ENCODE measurements at places on chromosomes 4 and X. TPM values are rescaled to one million over a fixed set of nuclear protein-coding genes. Genes with fewer than 3 reads are reported as not detected.
A peak's percentile ranks its signal among the peaks of the same experiment; 100 is the strongest.

GRCh38 chr4:153273751-153274150 lies 69.5 kb downstream of the TRIM2 start:
- no peak for DNase-seq

DNA sequence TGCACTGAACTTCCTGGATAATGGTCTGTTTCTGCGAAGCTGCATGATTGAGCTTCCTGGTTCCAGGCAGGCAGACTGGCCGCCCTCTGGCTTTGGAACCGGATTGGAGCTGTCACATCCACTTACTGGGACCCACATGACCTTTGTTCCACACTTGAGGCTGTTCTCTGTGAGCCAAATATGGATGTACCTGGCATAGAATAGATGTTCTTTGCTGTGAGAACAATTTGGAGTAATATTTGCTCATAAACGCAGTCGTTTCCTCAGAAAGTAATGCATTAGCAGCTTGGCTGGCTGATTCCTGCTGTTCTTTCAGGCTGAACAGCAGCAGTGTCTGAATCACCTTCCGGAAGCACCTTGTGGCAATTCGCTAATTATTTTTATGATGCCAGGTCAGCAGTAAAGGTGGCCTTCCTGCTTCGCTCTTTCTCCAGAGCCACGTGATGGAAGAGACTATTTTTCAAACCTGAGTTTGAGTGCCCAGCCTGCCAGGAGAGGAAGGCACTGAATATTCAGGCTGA lies 78.1 kb upstream of the BOD1L1 start:
- DNase-seq, result peak; percentile 24

DNA sequence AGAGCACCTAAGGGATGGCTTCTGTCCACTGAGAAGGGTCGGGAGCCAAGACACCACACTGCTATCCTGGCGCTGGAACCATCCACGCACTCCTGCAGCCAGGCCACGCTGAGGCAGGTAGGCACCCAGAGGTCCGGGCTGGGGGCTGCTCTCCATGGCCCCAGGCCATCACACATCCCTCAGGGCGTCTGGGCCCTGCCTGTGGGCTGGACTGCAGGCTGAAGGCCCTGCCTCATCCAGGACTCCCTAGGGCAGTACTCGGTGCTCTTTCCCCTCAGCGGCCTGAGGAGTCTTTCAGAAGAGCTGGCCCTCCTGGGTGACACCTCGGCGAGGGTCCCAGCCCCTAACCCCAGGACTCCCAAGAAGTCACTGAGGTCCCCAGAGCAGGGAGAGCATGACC lies 17.7 kb downstream of the FGFR3 start:
- DNase-seq, result no peak

Gene SASH3
- not detected for total RNA-seq

DNA sequence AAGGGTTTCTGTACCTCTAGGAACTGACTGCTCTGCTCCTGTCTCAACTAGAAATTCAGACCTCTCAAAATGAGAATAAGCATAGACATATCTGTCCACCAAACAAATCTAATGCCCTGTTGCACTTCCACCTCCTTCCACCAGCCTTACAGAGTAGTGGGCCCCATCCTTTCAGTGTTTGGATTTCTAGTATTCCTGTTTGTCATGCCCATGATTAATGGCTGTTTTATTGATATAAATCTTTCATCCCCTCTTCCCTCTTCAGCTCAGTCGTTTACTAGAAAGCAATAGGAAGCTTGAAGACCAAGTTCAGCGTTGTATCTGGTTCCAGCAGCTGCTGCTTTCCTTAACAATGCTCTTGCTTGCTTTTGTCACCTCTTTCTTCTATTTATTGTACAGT lies 46.2 kb downstream of the MOSPD2 start:
- DNase-seq, result no peak

Gene RS1
- total RNA-seq, result not detected

Gene RBM46
- not detected for total RNA-seq

GRCh38 chr4:148653681-148654080 lies 211.5 kb upstream of the NR3C2 start:
- no peak for DNase-seq

Gene MTMR8
- total RNA-seq, result 0.24 TPM

DNA sequence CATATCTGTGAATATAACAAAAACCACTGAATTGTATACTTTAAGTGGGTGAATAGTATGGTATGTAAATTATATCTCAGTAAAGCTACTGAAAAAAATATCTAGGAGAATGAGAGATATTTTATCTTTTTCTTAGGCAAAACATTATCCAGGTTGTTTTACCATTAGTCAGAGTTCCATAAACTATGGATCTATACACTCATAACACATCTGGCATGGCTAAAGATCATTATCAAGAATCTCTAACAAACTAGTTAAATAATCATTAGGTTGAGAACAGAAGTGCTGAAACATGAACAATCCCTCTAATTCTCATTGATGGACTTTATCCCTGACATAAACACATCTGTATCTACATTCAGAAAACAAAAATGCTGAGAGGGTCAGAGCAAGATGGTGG lies 15.6 kb downstream of the MED14 start:
- no peak for DNase-seq

DNA sequence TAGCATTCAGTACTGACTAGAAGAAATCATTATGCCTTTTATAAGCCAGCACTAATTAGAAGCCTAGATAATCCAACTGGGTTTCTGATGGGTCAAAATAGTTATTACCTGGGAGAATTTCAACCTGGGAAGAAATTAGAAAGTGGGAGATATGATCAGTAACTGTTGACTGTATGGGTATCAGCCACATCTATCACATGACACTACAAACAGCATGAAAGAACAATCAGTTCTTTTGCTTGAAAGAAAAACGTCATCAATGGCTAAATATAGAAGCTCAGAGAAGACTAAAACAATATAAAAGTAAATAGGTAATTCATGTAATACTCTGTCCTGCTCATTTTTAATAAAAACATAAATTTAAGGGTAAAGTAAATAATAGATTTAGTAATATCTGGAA lies 145.1 kb downstream of the CAMK2D start:
- no peak for DNase-seq

DNA sequence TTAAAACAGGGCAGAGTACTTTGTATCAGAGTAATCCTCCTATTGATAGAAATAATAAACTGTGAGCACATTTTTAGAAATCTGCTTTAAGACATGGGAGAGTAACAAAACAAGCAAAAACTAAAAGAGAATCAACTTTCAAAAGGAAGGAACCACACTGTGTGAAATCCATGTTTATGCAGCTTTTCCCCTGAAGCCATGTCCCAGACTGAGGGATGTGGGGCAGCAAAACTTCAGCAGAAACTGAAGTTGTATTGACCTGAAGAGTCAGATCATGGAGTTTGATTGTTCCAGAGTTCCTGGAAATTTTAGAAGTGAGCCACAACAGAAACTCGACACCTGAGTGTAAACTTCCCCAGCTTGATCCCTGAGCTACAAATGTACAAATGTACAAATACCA lies 53.2 kb downstream of the COMMD8 start:
- no peak for DNase-seq

Gene SPON2
- 7.7 TPM for total RNA-seq

- no peak for DNase-seq
These were observed 8.8 kb downstream of the NHSL2 start for GRCh38 chrX:71919431-71919830.

GRCh38 chr4:27189683-27190082 lies 329.0 kb downstream of the STIM2 start:
- no peak for DNase-seq

DNA sequence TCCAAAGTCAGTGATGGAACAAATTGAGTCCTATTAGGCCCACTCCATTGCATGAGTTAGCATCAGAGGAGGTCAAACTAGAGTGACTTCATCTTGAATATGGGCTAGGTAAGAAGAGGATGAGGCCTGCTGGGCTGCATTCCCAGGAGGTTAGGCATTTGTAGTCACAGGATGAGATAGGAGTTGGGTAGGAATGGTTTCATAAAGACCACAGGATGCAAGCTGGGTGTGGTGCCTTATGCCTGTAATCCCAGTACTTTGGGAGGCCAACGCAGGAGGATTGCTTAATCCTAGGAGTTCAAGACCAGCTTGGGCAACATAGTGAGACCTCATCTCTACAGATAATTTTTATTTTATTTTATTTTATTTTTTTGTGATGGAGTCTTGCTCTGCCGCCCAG lies 26.8 kb downstream of the PDGFRA start:
- DNase-seq, result peak; percentile 7

DNA sequence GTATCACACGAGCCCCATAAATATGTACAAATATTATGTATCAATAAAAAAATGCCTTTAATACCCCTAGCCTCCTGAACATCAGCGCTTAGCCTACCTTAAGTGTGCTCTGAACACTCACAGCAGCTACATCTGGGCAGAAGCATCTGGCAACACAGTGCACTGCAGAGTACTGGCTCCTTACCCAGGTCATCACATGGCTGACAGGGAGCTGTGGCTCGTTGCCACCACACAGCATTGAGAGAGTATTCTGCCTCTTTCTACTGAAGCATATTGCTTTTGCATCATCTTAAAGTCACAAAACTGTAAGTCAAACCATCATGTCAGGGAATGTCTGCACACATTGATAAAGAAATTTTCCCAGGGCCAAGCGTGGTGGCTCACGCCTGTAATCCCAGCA lies 55.2 kb downstream of the TRIML1 start:
- no peak for DNase-seq

Gene MAOA
- total RNA-seq, result 0.29 TPM

DNA sequence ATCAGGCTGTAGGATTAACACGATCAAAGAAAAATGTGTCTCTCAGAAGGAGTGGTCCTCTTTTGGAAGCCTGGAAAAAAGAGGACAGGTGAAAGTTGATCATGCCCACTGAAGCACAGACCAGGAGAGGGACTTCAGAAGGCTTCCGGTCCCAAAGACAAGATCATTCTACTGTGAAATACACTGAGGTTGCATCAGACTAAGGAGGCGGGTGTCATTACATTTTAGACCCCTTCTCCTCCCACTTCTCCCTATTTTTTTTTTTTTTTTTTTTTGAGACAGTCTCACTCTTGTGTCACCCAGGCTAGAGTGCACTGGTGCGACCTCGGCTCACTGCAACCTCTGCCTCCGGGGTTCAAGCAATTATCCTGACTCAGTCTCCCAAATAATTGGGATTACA lies 67.5 kb downstream of the RBM47 start:
- DNase-seq, result no peak

Gene ADGRG2
- not detected for total RNA-seq

Gene DMRTC1
- not detected for total RNA-seq

DNA sequence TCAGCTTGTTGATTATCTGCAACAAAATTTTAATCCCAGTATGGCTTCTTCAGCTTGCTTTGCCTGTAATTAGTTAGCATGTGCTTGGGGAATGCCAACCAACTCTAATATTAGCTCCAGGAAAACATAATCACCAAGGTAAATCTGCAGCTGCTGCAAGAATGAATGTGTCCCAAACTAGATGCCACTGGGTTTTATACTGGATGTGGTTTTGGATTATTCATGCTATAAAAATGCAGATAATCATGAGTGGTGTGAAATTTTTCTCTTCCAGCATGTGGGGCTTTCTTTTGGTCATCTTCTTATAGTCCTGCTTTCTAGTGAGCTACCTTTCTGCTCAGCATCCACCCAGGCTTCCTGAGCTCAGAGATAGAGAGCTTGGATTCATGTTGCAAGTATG lies 295.9 kb upstream of the CASK start:
- peak; percentile 35 for DNase-seq

Gene INTU
- 2.6 TPM for total RNA-seq

DNA sequence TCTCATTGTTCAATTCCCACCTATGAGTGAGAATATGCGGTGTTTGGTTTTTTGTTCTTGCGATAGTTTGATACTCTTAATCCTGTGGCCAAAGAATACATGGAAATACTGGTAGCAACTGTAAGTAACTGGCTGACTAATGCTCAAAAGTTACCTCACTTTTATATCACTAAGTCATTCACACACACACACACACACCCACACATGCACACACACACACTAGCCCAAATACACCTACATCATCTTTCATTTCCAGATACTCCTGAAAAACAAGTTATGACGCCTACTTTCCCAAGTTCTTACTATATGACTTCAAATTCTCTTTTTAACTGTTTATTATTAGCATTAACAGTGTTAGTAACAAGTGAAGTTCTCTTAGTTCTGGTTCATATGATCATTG lies 101.3 kb downstream of the DCHS2 start:
- DNase-seq, result no peak

Gene NOX1
- total RNA-seq, result not detected

Gene PALLD
- total RNA-seq, result 40.0 TPM

Gene CLGN
- total RNA-seq, result not detected

- DNase-seq, result peak; percentile 32
These were observed 34.9 kb downstream of the ELOVL6 start for GRCh38 chr4:110163327-110164069.

GRCh38 chrX:134513091-134513490 lies 53.1 kb downstream of the HPRT1 start:
- no peak for DNase-seq

DNA sequence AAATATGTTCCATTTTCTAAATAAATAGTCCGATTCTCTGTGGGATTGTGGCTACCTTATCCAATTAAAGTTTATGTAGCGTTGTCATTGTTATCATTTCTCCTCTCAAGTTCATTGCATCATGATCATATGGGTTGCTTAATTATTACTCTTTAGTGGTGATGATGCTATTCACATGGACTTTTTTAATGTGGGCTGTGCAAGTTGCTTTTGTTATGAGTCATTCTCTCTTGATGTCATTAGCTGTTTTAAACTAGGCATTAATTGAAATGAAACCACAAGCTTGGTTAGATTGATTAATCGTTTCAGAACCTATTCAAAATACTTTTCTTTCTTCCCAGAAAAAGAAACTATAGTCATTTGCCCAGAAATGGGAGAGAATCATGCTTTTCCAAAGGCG lies 38.2 kb downstream of the NHS start:
- DNase-seq, result peak; percentile 72

- no peak for DNase-seq
These were observed 10.8 kb downstream of the TMEM131L start for GRCh38 chr4:153476829-153477574.

- DNase-seq, result no peak
These were observed 895.6 kb downstream of the RAB28 start for GRCh38 chr4:12588582-12588981.

DNA sequence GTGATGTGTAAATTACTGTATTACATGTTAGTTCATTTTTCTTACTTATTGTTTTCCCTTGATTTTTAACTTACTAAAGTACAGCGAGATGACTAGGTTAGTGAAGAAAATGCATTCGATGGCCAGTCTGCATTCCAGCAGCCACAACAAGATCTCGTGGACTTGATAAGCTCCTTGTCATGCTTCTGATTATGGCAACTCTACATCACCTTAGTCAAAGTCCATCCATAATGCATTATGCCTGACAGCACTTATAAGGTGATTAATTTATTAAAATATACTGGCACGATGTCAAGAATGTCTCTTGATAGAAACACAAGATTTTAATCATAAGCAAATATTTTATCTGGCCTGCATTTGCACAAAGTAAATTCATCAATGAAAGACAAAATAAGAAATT lies 109.9 kb upstream of the NAP1L5 start:
- no peak for DNase-seq

DNA sequence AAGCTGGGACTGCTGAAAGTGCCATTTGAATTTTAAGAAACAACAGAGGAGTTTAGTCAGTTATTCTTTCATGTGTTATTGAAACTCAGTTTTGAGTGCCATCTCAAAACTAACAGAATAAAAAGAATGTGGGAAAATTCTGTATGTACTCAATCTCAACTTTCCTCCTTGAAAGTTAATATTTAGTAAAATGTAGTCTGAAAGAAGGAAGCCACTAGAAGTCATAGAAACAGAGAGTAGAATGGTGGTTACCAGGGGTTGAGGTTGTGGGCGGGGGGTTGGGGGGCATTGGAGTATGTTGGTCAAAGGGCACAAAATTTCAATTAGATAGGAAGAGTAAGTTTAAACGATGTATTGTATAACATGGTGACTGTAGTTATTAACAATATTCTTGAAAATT lies 628.3 kb upstream of the MAGEB2 start:
- no peak for DNase-seq

- DNase-seq, result no peak
These were observed 32.1 kb downstream of the MAGEB17 start for GRCh38 chrX:16199343-16199742.

Gene FRAS1
- 0.10 TPM for total RNA-seq

All from RPMI7951 (cell line).